CD4-positive, alpha-beta T cell treated with Interleukin-1 beta for 1 hour (primary cell): ENCODE measurements at places on chromosomes 16 and 17.
A peak's percentile ranks its signal among the peaks of the same experiment; 100 is the strongest.

DNA sequence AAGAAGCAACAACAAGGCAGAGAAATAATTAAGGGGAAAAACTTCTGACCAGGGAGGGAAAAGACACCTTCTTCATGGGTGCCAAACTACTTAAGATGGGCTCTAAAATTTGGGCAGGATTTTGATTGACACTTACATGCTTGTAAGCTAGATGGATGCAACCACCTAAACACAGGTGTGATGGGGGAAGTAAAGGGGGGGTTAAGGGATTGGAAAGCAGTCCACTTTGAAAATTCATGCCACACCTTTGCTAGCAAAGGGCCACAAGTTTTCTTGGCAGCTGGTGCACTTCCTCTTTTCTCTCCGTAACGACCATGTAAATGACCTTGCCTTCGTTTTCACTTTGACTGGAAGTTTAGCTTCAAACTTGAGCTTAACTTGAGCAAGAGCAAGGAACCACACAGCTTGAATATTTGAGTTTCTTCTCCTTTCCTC lies 14.3 kb upstream of the PRKAR1A start:
- DNase-seq = peak; percentile 55

GRCh38 chr16:79307214-79307613 lies 293.3 kb downstream of the MAF start:
- DNase-seq = no peak

DNA sequence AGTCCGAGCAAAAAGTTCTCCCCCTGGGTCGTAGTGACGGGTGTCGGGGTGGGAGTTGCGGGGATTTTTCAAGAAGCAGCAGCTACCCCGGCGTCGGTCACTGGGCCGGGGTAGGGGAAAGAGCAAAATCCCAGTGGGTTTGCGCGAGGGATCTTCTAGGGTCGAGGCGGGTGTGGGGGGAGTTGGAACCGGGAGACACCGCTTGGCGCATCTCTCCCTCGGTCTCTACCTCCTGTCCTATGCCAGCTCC lies 2.3 kb upstream of the UBTF start:
- no peak for DNase-seq

DNA sequence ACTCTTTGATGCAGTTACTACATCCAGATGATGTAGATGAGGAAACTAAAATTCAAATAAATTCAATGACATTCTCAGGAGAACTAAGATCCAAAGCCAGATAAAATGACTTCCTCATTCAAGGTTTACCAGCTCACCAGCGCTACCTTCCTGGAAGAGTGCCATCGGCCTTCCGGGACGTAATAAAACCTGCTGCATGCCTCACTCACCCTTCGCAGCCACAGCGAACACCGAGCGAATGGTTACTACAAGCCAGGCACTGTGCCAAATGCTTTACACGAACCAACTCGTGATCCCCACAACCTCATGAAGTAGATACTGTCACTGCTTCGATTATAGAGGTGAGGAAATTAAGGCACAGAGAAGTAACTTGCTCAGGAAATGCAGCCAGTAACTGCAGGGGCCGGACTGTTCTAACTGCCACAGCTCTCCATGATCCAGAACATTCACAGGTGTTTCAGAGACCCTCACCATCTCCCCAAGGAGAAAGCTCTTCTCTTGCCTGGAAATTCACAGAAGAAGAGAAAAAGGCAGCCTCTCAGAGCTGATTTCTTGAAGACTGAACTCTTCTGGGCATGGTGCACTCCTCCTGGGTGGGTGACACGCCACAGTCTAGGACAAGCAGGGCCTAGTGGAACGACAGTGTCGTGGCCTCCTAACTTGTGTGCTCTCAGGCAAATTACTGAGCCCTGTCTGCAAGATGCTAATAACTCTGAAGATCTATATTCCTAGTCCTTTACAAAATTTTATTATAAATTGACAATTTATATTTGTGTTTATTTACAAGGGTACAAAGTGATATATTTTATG lies 46.8 kb downstream of the HIC1 start:
- peak; percentile 65 for DNase-seq

GRCh38 chr17:49798182-49798581 lies 9.7 kb downstream of the KAT7 start:
- DNase-seq = no peak

- no peak for DNase-seq
Measured at GRCh38 chr17:45296833-45297124, 20.0 kb downstream of the MAP3K14 start.

- no peak for DNase-seq
Measured at GRCh38 chr16:11273721-11274324, 394 bp upstream of the PRM3 start.

DNA sequence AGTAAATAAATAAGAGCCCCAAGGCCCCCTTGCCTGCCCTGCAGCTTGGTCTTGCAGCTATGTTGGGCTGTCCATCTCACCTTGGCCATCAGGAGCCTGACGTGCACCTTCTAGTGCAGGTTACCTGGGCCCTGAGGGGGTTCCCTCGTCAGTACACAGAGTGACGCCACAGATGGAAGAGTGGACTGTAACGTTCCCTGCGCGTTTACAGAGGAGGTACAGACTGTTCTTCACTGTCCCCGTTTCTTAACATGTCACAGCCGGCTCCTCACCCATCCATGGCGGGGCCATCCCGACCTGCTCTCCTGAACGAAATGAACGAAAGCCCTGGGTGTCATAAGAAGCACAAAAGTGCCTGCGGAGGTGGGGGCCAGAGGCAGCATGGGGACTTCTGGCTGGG lies 15.9 kb upstream of the FASN start:
- DNase-seq = no peak

GRCh38 chr17:32558326-32558955 lies 71.6 kb downstream of the CDK5R1 start:
- no peak for DNase-seq

- no peak for DNase-seq
Measured at GRCh38 chr17:79608624-79608959, 2.3 kb downstream of the RBFOX3 start.

DNA sequence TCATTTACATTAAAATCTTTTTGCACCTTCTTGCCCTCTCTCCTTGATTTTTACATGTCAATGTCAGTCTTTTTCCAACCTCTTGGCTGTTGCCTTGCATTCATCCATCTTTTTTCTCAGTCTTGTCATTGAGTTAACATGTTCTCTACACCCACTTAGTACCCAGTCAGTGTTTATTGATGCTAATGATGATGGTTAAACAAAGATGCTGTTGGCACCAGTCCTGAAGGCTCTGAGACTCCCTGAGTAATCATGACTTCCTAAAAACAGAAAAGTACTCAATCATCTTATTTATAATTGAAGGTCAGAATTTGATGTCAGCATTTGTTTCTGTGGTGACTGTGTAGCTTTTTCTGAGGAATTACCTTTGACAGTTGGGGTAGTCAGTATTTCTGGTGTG lies 104.5 kb downstream of the NLK start:
- DNase-seq = no peak

GRCh38 chr16:29674188-29674587 lies 4.8 kb upstream of the QPRT start:
- no peak for DNase-seq

DNA sequence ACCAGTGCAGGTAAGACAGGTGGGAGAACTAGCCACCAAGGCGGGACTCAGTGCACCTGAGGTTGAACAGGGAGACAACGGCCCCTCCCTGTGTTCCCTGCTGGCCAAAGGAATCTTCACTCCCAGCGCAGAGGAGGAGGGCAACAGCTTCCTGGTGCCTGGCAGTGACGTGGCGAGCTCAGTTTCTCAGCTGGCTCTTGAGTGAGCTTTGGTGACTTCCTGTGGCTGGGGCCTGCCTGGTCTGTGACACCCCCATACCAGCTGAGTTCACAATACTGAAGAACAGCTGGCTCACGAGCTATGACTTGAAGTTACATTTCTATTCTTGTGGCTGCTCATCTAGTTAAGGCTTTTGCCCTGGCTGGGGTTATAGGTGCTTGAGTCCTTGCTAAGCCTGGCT lies 26.1 kb downstream of the WNT9B start:
- no peak for DNase-seq

GRCh38 chr16:88315543-88316105 lies 67.1 kb upstream of the ZNF469 start:
- no peak for DNase-seq

GRCh38 chr17:47423406-47424295 lies 99.9 kb downstream of the EFCAB13 start:
- no peak for DNase-seq

GRCh38 chr16:49542946-49543630 lies 169.5 kb downstream of the C16orf78 start:
- DNase-seq = no peak

DNA sequence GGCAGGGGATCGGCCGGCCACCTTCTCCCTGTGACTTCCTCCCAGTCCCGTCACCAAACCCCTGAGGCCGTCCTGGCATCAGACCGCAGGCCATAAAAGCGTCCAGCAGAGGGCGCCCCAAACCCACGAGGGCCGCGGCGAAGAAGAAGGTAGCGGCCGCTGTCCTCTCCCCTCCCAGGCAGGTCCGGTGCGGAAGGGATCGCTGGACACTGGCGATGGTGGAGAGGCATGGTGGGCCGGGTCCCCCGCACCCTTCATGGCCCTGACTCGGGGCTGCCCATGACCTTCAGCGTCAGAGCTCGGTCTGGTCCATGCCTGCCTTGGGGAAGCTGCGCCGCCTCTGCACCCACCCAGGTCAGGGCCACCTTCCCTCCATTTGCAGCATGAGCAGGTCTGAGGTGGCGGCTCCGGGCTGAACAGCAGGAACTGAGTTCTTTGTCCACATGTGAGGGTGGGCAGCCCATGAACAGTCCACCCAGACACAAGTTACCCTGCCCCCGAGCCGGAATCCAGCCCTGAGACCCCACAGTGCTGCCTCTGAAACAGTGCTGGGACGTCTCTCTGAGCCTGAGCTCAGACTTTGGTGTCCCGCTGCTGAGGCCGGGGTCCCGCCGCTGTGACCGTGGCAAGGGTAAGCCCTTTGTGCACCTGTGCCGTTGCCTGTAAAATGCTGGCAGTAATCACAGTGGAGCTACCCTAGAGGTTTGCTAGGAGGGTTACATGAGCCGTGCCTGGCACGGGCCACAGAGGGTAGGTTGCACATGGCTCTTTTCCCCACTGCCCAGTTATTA lies 40.8 kb upstream of the CMIP start:
- DNase-seq = peak; percentile 79

GRCh38 chr17:68853439-68853838 lies 101.8 kb downstream of the ABCA8 start:
- no peak for DNase-seq

DNA sequence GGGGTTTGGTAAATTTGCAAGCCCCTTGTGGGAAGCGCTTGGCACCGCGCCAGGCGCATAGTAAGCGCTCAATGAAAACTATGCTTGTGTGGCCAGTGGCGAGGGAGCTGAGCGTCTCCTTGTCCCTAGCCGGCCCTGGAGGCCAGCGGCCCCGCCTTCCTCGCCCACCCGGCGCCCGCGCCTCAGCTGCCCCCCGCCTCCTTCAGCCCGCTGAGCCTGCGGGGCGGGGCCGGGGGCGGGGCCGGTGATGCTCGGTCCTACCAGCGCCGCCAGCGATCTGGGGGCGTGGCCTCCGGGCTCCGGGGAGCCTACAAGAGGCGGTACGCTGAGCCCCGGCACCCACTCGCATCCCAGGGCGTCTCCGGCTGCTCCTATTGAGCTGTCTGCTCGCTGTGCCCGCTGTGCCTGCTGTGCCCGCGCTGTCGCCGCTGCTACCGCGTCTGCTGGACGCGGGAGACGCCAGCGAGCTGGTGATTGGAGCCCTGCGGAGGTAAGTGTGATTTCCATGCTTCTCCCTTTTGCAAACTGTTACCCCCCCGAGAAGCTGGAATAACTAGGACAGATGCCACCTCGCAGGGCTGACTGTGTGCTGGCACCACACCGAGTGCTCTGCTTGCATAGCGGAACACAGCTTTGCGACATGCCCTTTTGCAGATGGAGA lies at the start of gene CRISPLD2:
TSS of gene CRISPLD2 (plus strand) at position 342 of the 661 bp plus-strand sequence. CDS start 18,511 bp downstream, outside the sequence.
- peak; percentile 86 for DNase-seq

- DNase-seq = peak; percentile 77
Measured at GRCh38 chr17:1629504-1630310, 1.1 kb upstream of the SLC43A2 start.

GRCh38 chr17:41687828-41688640 lies 651 bp upstream of the EIF1 start:
- DNase-seq = peak; percentile 78

DNA sequence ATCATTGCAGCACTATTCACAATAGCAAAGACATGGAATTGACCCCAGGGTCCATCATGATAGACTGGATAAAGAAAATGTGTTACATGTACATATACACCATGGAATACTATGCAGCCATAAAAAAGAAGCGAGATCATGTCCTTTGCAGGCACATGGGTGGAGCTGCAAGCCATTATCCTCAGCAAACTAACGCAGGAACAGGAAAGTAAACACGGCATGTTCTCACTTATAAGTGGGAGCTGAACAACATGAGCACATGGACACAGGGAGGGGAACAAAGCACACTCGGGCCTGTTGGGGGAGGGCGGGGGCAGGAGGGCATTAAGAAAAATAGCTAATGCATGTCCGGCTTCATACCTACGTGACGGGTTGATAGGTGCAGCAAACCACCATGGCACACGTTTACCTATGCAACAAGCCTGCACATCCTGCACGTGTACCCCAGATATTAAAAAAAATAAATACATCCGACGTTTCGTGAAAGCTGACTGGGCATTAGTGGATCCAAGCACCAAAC lies 28.9 kb downstream of the ZNF778 start:
- no peak for DNase-seq

GRCh38 chr17:64574646-64575045 lies 67.9 kb downstream of the CEP95 start:
- no peak for DNase-seq

DNA sequence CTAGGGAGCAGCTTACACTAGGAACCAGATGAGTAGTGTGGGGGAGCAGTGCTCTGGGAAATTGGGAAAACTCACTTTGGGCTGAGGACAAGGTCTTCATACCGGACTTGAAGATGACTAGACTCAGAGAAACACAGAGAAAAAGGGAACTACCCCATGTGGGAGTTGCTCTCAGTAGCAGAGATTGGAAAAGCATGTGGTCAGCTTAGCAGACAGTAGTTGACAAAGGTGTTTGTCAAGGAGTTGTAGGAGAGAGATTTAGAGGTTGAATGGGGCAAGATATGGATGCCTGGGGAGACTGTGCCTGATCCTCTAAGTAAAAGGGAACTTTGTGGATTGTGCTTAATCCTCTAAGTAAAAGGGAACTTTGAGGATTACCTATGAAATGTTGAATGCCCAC lies 194.5 kb upstream of the COX10 start:
- no peak for DNase-seq

DNA sequence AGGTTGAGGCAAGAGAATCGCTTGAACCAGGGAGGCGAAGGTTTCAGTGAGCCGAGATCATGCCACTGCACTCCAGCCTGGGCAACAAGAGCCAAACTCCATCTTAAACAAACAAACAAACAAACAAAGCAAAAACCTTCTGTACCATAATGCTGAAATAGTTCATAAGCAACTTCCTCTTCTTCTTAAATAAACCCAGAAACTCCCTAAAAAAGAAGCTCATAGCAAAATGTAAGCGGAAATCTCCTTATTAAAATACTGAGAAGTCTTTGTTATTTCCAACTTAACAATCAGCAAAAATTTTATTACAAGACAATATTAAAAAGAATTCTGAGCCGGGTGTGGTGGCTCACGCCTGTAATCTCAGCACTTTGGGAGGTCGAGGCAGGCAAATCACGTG lies 82.8 kb downstream of the FBXL20 start:
- DNase-seq = no peak

GRCh38 chr17:29091606-29092289 lies 48.8 kb downstream of the PIPOX start:
- no peak for DNase-seq
